ENCODE measurements at places on chromosomes 5 and 9.
A peak's percentile ranks its signal among the peaks of the same experiment; 100 is the strongest.

DNA sequence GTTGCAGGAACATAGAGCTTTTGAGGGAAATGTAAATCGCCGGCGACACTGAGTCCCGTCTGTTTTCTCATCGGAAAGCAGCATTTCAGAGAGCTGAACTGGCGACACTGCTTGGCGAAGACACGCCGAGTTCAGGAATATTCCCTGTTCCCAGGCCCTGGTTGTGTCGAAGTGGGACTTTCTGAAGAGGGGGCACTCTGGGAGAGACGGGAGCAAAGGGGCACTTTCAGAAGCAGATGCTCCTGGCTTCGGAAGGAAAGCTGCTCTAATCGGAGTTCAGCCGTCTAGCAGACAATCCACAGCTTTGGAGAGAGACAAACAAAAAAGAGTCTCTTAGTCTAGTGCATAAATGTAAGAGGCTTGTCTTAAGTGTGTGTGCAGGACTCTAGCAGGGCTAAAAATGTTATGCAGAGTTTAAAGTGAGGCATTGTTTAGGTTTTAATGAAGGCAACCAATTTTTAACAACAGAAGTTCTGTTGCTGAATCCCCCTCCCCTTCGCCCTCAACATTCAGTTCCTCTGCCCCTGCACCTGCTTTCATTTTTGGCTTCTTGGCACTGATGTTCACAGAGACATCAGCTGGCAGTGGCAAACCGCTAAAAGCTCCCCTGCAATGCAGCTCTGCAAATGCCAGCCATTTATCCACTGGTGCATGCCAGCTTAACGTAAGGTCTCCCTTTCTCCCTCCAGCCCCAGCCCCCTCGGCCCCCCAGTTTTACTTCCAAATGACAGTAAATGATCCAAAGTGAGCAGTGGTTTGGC, 289.5 kb upstream of the MPDZ start:
- DNase-seq, result peak; percentile 26

- DNase-seq, result no peak
These were observed 7.5 kb upstream of the PAM start for GRCh38 chr5:102747386-102748166.

- no peak for DNase-seq
These were observed 151.3 kb upstream of the TRPC7 start for GRCh38 chr5:136516637-136517036.

GRCh38 chr5:472076-472655, 29.2 kb downstream of the EXOC3 start:
- peak; percentile 39 for DNase-seq

DNA sequence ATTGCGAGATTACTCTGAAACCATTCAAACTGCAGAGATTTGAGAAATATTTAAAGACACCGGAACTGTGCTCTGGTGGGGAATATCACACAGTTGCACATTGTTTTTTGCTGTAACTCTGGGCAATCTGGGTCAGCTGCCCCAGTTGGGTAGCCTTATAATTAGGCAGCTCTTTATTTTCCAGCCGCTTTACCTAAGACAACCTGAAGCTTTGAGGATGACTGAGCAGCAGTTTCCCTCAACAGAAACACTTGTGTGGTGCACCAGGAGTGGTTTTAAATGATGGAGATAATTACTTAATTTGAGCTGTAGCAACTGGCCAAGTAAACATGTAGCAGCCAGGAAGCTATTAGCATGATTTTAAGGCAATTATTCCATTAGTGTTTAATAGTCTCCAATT, 2.9 kb downstream of the PLCXD3 start:
- no peak for DNase-seq

DNA sequence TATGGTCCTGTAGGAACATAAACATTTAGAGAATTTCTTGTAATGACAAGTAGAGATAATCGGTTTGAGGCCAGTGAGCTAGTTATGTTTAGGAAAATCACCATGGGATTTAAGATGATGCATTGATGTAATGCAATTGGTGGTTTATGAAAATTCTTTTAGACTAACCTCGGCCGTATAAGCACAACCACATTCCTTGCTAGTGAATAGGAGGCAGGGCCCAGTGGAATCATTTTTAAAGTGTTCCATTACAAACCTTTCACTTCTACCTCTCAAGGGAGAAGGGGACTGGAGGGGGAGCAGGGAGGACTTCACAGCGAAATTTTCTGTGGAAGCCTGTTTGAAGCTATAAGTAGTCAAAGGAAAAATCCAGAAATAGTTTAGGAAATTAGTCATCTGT, 71.8 kb upstream of the NFIL3 start:
- DNase-seq, result no peak

- DNase-seq, result no peak
These were observed 59.5 kb downstream of the FBXO38 start for GRCh38 chr5:148443241-148443640.

- DNase-seq, result no peak
These were observed 148.2 kb downstream of the CAAP1 start for GRCh38 chr9:26744191-26744965.

DNA sequence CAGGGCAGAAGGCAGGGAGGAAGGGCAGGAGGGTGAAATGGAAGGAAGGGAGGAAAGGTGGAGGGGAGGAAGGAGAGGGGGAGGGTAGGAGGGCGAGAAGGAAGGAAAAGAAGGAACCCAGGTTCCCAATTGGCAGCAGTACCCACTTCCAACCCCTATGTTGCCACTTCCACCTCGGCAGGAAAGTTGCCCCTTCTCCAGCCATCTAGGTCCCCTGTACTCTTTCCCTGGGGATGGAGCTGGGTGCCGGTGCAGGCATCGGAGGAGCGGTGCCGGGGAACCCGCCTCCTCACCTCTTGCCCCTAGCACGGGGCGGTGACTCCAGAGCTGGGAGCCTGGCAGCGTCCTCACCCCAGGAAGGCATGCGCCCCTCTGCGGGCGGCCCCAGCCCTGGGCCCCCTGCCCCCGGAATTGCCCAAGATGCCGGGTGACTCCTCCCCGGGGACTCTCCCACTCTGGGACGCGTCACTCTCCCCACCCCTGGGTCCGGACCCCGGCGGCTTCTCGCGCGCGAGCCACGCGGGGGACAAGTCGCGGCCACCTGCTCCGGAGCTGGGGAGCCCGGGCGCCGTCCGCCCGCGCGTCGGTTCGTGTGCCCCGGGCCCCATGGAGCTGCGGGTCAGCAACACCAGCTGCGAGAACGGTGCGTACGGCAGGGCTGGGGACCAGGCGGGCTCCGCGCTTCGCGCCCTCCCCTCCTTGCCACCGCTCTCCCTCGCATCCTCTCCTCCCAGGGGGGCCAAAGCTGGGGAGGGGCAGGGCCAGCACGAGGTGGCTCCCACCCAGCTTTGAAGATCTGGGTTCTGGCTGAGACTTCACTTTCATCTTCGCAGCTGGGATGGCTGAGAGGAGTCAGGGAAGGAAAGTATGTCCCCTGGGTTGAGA, at the start of gene NIPAL4:
NIPAL4 (plus strand) TSS at position 499 of the 885 bp plus-strand sequence; CDS start at position 607, 108 bp downstream.
- DNase-seq, result no peak

- no peak for DNase-seq
These were observed 206.0 kb upstream of the DMRTA1 start for GRCh38 chr9:22240619-22241018.

DNA sequence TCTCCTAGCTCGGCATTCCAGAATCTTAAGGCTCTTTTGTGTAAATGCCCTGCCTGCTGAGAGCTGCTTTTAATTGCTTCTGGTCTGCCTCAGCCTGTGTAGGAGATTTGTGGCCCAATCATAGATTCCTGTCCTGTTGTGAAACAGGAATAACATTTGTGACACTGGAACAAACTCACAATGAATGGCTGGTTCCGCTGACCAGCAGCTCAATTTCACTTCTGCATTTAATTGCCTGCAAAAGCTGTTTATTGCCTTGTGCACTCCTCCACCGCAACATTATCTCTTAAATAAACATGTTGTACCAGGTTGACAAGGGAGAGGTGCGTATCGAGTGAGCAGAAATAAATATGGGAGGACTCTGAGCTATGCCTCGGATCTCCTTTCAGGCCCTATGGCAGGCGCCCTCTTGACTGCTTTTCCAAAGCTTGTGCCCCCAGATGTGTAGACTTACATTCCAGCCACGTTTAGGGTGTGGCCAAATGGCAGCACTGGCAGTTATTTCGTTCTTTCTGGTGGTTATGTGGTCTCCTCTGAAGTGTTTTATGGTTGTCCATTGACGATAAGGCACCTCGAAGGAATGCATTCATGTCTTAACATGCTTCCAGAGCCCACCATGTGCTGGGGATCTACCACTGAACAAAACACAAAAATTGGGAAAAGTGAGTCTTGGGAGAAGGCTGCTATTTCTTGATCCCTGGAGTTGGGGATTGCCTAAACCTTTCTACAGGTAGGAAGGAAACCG, 58.1 kb downstream of the DMRT1 start:
- DNase-seq, result no peak

DNA sequence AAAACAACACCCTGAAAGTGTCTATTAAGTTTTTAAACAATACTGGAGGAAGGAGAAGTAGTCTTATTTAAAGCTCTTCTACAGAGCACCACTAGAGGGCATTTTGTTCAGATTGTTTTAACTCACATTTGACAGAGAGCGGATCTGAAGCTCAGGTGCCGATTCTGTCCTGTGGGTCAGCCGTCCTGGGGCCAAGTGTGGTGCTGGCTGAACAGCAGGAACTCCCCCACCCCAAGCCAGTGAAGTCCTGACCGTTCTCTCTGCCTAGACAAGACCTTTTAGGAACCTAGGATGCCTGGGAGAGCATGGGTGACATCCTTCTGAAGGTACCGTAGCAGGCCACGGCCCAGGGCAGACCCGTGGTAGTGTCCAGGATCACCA, 3.9 kb downstream of the EXOC3 start:
- DNase-seq, result no peak

DNA sequence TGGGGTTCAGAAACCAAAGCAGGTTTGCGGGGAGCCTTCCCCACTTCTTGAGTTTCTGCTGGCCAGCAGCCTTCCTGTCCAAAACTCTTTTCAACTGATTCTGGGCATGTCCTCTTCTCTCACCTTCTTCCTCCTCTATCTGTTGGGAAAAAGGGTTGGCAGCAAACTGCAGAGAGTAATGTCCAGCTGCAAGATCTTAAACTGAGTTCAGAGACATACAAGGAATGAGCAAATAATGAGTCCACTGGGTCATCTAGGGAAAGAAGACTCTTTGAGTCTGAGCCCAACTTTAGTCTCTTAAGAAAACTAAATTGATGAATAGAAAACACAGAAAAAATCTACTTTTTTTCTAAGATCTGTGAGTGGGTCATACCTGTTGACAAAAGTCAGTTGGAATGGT, 16.5 kb downstream of the ANKDD1B start:
- no peak for DNase-seq

DNA sequence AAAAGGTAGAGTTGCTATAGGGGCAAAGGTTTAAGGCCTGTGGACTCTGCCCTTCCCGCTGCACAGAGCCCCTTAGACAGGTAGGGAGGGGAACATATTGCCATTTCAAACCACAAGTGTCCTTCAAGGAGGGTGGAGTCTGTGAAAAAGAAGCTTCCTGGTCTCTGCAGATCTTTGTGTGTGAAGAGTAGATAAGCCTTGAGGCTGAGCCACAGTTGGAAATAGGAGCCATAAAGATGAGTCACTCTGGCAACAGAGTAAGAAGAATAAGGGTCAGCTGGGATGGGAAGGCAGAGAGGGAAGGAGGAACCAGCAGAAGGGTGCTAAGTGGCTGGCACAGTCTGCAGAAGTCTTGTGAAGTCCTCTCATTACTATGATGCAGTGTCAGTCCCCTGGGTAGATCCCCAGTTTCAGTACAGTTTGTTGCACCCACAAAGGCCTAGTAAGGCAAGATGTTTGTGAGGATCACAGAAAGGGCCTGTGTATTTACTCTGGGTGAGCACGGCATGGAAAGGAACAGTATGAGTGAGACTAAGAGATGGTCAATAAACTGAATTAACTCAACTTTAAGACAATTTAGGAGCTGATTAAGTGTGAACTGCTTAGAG, 18.1 kb downstream of the GRXCR2 start:
- no peak for DNase-seq

DNA sequence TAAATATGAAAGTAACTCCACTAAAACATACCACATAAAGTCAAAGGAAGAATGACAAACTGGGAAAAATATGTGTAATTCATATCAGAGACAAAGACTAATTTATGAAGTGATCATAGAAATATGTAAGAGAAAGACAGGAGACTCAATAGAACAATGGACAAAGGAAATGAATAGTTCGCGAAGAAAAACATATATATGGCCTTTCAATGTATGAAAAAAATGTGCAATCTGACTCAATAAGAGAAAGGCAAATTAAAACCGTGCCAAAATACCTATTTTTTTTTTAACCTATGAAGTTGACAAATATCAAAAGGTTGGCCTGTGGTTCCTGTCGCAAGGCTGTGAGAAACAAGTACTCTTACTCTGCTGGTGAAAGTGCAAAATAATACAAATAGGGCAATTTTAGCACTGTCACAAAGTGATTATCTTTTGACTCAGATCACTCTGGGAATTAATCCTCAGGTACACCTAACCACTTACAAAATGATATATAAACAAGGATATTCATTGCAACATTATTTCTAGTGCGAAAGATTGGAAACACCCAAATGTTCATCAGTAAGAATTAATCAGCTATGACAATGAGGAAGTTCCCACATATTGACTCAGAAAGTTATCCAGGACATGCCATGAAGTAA, 3.7 kb downstream of the C9 start:
- DNase-seq, result no peak

All from nucleus accumbens (tissue), 56 donors.